Kidney (tissue), 22 donors: ENCODE measurements at places on chromosomes 12 and 14. TPM values are rescaled to one million over a fixed set of nuclear protein-coding genes. Genes with fewer than 3 reads are reported as not detected.

DNA sequence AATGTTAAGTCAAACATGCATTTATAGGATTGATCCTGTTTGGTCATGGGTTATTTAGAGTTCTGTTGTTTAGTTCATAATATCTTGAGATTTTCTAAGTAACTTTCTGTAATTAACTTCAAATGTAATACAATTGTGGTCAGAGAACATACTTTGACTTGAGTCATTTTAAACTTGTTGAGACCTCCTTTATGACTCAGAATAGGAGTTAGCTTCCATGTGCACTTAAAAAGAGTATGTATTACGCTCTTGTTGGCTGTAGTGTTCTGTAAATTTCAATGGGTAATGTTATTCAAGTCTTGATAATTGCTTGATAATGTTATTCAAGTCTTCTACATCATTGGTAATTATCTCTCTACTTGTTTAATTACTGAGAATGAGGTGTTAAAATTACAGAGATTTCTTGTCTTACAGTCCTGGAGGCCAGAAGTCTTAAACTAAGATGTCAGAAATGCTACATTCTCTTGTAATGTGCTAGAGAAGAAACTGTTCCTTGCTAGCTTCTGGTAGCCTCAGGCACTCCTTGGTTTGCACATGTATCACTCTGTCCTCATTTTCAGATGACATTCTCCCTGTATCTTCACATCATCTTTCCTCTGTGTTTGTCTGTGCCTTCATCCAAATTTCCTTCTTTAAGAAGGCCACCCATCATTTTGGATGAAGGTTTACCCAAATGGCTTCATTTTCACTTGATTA lies 197.3 kb downstream of the TMTC3 start:
- no peak for DNase-seq

- DNase-seq: peak; percentile 56
These were observed 78.0 kb downstream of the LRRC74A start for GRCh38 chr14:76904100-76904739.

DNA sequence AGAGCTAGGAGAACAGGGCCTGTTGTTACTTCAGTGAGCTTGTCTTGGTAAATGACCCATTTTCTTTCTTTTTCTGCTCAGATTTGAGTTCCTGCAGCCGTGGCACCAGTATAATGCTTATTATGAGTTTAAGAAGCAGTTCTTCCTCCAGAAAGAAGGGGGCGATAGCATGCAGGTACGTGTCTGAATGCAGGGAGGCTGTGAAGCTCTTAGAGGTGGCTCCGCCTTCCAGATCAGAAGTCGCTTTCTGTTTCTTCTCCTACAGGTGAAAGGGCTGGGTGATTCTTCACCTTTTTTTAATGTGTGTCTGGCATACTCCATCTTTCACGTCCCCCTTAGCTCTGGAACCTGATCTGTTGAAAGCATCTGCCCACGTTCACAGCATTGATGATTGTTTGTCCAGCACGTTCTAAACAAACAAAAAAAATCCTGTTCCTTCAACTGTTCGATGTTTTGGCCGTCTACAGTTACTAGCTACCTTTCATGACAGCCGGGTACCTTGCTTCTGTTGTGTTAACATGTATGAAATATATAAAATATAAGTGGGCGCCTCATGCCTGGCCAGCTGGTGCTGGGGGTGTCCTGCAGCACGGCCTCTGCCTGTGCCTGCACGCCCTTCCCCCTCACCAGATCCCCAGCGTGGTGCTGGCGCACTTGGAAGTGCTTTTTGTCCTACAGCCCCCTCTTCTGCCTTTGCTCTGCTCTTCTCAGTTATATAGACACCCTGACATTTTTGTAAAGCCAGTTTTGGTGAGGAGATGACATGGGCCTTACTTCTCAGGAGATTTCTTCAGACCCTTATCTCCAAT lies 44.6 kb downstream of the SFSWAP start:
- no peak for DNase-seq

DNA sequence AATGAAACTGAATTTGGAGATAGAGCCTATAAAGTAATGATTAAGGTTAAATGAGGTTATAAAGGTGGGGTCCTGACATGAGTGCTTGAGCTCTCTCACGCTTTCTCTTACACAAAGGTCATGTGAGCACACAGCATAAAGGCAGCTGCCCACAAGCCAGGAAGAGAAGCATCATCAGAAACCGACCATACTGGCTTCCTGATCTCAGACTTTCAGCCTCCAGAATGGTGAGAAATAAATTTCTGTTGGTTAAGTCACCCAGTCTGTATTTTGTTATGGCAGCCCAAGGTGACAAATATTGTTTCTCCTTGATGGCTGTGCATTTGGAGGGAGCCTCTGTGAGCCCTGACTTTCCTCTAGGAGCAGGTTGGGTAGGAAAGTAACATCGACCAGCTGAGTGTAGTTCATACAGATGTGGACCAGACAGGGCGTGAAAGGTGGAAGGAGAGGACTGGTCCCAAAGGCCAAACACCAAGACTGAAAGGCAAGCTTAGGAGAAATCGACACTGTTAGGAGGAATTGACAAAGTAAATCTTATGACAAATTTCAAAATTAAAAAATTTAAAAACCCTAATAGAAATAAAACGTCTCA lies 97.6 kb upstream of the SLC38A2 start:
- no peak for DNase-seq

GRCh38 chr12:11894890-11895289 lies 175.8 kb upstream of the BCL2L14 start:
- no peak for DNase-seq

GRCh38 chr12:31117203-31118011 lies 43.7 kb downstream of the DDX11 start:
- DNase-seq: peak; percentile 86

DNA sequence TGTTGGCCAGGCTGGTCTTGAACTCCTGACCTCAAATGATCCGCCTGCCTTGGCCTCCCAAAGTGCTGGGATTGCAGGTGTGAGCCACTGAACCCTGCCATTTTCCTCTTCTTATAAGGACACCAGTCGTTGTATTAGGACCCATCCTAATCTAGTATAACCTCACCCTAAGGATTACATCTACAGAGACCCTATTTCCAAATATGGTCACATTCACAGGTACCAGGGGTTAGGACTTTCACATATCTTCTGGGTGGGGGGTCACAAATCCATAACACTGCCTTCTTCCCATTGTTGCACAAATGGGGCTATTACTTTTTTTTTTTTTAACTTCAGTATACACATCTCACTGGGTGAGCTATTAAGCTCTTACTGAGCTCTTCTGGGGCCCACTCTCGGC lies 38.6 kb downstream of the ARF6 start:
- DNase-seq: no peak

Gene CIDEB
- total RNA-seq: 22.4 TPM

Gene KRT86
- 1.3 TPM for total RNA-seq

Gene RHOJ
- 20.0 TPM for total RNA-seq

Gene ASIC1
- total RNA-seq: 1.6 TPM

Gene KLHDC1
- total RNA-seq: 8.4 TPM

Gene LGMN
- total RNA-seq: 66.3 TPM
